ENCODE measurements at places on chromosomes 16 and 17.

DNA sequence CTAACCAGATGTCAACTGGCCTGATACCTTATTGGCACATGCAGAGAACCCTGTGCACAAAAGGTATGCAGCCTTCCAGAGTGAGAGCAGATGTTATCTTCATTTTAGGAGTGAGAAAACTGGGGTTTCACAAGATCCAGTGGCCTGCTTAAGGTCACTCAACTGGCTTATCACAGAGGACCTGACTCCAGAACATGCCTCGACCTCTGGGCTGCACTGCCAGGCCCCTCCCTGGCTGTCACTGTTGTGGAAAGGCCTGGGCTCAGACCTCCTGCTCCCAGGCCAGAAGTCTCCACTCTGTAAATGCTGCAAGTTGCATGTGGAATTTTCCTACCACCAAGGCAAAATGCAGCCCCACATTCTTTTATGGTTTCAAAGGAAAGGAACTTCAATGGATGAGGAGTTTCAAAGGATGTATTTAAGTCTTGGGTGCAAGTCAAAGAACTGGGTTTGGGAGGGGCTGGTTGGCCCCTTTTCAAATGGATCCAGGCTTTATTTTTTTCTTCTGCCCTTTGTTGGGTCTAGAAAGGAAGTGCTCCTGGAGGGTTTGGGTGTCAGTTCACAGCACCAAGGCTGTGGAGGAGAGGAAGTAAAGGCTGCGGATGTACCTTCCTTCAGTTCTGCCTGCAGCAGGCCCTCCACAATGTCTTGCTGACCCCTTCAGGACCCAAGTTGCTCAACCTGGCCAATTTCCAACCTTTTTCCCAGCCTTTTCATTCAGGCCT is 30.4 kb upstream of the SMPD3 start:
- peak; percentile 35 for DNase-seq

- peak; percentile 66 for DNase-seq
These were observed 2.7 kb downstream of the ZFPM1 start for GRCh38 chr16:88455610-88456355.

GRCh38 chr17:40111221-40112128 is 10.3 kb upstream of the MSL1 start:
- peak; percentile 97 for DNase-seq

DNA sequence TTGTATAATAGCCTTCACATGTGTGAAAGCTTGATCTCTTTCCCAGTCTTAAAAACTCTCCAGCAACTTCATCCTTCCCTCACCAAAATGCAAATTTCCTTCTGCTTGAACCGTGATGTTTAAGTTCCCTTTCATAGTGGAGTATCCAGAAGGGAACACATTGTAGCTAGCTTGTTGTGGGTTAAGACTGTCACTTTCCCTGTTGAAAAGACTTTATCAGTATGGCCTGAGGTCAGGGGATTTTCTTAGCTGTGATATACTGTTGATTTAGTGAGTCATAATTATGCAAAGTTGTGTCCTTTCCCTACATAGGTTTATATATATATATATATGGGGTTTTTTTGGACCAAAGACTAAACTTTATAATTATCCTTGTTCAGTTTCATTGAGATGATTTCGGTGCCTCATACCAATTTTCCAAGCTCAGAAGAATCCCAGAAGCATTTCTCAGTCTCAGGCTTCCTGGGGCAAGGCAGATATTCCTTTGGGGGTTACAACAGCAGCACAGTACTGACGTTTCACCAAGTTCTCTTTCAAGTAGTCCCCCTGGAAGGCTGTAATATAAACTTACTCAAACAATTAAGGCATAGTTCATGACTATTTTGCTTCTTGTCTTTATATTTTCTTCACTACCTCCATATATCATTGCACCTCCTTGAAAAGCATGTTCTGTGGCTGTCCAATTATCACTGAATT is 35.7 kb downstream of the ESRP2 start:
- DNase-seq = no peak

DNA sequence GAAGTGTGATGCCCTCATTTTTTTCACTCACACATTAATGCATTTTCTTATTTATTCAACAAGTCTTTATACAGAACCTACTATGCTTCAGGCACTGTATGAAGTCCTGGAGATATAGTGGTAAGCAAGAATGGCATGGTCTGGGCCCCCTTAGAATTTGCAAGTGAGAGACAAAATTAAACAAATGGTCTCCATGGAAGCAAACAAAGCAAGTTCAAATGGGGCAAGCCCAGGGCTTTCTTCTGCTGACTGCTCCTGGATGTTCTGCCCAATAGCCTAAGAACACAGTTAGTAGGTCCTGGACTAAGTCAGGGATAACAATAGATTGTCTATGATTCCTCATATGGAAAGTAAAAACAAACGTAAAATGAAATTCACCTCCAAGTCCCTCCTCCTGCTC is 31.3 kb upstream of the DDX52 start:
- DNase-seq = no peak

- DNase-seq = no peak
These were observed 3.1 kb upstream of the FAM117A start for GRCh38 chr17:49766918-49767530.
